Stimulated activated naive CD8-positive, alpha-beta T cell treated with anti-CD3 and anti-CD28 coated beads, Interleukin-15, amount 100 ng/mL, for 72 hours (primary cell): ENCODE measurements at places on chromosomes 16 and 17.

GRCh38 chr17:44258811-44259351 lies 9.1 kb downstream of the SLC4A1 start:
- no peak for DNase-seq

- DNase-seq = no peak
These were observed 656 bp upstream of the KCTD13 start for GRCh38 chr16:29926711-29927052.

GRCh38 chr17:50775926-50776325 lies 8.6 kb upstream of the ANKRD40CL start:
- DNase-seq = no peak

DNA sequence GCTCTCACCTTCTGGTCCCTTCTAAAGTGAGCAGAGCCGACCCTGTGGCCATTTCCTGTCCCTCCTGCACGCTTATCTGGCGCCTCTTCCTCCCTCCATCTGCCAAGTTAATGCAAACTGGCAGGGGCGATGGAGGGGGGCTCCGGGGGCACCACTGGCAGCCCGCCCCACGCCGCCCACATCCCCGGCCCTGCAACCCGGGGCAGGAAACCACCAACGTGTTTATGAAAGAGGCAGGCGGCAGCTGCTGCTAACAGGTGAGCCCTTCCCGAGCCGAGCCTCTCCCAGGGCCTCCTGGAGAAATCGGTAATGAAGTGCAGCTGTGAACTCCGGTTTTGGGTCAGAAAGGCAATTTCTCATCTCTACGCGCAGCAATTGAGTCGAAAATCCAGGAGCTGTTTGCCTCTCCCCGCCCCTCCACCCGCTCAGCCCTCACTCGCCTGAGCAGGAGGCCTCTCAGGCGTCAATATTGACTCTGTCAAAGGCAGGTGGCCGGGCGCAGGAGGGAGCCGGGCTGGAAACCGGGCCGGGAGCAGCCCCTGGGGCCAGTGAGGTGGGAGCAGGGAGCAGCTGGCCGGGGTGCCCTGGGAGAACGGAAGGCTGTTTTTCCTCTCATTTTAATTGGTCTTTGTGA lies 164.4 kb upstream of the GSE1 start:
- DNase-seq = peak; percentile 37

DNA sequence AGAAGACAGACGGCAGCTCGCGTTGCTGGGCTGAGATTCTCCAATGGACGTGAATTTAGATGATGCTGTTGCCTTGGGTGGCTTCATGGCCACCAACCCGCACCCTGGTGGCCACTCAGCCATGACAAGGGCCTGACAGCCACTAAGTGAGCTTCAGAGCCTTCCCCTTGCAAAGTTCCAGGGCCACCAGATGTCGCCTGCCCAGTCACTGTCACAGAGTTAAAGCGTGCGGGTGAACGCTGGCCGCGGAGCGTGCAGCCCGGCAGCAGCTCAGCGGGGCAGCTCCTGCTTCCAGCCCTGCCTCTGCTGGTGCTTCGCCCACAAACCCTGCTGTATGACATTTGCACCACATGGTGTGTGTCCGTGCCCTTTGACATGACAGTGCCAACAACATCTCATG lies 13.3 kb upstream of the KREMEN2 start:
- DNase-seq = no peak

DNA sequence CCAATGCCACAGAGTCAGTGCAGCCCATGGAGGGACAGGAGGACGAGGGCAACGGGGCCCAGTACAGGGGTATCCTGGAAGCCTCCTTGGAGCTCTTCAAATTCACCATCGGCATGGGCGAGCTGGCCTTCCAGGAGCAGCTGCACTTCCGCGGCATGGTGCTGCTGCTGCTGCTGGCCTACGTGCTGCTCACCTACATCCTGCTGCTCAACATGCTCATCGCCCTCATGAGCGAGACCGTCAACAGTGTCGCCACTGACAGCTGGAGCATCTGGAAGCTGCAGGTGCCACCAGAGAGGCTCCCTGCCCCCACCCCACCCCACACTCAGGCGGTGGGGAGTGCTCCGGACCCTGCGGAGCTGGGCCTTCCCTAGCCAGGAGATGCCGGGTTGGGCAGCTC lies 16.6 kb downstream of the TRPV2 start:
- no peak for DNase-seq

- no peak for DNase-seq
These were observed 61.9 kb downstream of the KLHDC4 start for GRCh38 chr16:87703835-87704375.

DNA sequence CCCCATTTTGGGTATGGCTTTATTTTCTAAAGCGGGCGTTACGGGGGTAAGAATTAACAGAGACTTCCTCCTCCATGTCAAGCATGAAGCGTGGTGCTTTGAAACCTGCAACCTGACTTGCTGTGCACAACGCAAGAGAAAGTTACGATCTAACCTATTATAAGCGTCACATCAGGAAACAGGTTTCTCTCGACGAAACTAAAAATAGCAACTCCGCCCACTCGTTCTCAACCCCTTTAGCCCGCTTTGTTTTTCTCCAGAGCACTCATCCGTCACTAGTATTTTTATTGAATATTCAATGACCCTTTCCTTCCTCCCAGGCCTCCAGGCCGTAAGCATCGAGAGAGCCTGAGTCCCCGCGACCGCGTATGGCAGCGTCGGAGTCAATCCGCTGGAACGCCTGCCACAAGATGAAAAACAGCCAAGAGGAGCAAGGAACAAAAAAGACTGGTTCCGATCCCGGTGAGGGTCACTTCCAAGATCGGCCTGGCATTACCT lies 555 bp downstream of the NUP88 start:
- DNase-seq = peak; percentile 76

DNA sequence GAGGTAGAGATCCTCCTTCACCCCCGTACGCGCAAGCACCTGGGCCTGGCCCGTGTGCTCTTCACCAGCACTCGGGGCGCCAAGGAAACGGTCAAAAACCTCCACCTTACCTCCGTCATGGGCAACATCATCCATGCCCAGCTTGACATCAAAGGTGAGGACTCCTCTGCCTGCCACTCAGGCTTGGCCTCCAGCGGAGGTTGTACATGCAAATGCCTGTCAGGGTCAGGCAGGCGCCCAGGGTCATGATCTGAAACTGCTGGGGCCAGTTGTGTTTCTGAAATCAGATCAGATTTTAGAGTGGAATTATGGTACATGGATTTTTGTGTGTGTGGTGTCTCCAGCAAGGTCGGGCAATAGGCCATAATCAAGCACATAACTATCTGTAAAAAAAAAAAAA lies 3.8 kb downstream of the SETD1A start:
- no peak for DNase-seq

DNA sequence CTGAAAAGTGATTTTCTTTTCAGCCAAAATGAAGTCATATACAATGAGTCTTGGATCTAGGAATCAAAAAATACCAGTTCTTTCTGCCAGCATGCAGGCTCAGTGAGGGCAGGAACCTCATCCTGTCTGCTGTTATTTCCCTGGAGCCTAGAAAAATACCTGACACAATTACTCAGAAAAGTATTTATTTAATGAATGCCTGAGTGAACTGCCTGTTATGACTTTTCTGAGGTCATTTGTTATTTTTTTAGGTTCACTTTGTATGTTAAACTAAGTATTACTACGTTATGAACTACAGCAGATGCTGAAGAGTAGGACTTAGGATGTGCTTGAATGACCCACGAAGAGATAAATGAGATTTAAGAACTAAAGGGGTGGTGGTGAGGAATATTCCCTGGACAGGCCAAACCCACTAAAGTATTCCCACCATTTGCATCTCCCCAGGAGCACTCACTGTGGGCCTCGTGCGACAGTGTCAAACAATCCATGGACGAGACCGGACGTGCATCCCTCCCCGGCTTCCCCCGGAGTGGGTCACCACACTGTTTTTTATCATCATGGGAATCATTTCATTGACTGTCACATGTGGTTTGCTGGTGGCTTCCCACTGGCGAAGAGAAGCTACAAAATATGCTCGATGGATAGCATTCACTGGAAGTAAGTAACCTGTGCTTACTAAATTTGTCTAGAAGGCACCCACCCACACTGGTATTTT lies 17.1 kb upstream of the VWA3A start:
- no peak for DNase-seq

- DNase-seq = no peak
These were observed 234.9 kb upstream of the CIBAR2 start for GRCh38 chr16:85347213-85347591.

DNA sequence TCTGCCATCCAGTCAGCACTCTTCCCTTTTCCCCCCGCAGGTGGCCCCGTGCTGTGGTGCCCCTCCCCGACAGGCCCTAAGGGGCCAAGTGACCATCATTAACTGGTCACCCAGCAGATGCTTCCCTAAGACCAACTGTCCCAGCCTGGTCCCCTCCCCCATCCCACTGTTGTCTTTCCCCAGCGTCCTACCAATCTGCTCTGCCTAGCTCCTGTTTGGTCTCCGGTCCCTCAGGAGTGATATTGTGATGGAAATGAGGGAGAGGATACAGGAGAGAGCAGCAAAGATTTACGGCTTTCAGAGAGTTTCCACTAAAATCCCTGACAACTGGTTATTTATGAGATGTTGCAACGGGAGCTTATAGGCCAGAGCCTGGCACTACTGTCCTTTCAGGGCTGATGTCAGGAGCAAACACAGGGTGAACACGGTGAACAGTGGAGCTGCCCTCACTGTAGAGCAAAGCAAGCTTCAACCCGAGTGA lies 1.4 kb upstream of the TTLL6 start:
- DNase-seq = no peak

GRCh38 chr17:65018610-65019316 lies 37.8 kb downstream of the GNA13 start:
- no peak for DNase-seq

DNA sequence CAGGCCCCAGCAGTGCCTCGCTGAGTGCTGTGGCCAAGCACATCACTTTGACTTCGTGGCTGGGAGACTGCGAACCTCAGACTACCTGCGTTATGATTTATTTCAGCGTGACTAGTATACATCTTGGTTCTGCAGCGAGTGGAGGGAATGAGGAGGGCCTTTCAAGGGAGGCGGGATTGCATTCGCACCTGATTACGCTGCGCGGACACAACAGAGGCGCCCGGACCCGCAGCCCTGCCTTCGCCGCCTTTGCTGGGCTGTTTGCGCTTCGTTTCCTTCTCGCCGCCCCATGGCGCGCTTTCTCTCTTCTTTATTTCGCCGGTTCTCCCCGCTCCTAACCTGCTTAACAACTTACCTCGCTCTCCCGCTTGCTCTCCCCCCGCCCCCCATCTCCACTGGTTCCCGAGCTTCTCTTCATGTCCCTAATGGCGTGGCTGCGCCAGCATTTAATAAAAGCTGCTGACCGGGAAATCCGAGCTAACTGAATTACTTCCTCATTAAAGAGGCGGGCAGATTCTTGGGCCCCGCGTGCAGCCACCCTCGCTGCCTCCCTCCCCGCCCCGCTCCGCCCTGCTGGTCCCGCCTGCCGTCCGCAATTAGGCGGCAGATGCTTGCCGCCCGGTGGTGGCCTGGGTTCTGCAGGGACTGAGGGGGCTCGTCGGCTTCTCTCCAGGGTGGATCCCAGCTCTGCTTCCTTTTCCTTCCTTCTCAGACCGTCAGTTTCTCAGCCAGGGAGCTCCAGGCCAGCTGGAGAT lies 257.6 kb upstream of the SDK2 start:
- peak; percentile 15 for DNase-seq

GRCh38 chr16:17970816-17971331 lies 365.7 kb downstream of the NPIPA8 start:
- no peak for DNase-seq

- no peak for DNase-seq
These were observed 1.5 kb downstream of the SPPL2C start for GRCh38 chr17:45846223-45846622.

DNA sequence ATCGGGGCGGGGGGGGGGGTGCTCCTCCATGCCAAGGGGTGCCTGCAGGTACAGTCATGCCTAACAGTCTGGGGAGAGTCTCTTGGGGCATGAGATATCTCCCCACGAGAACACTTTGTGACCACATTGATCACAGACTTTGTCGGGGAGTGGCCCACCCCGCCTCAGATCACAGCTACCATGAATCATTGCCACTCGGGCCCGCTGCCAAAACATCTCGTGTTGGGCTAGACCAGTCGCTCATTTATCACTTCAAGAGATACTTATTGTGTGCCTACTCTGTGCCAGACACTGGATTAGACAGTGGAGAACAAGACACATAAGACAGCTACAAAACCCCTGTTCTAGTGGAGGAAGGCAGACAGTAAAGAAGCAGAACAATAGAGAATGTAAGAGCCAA lies 72.6 kb downstream of the CLEC16A start:
- peak; percentile 34 for DNase-seq

DNA sequence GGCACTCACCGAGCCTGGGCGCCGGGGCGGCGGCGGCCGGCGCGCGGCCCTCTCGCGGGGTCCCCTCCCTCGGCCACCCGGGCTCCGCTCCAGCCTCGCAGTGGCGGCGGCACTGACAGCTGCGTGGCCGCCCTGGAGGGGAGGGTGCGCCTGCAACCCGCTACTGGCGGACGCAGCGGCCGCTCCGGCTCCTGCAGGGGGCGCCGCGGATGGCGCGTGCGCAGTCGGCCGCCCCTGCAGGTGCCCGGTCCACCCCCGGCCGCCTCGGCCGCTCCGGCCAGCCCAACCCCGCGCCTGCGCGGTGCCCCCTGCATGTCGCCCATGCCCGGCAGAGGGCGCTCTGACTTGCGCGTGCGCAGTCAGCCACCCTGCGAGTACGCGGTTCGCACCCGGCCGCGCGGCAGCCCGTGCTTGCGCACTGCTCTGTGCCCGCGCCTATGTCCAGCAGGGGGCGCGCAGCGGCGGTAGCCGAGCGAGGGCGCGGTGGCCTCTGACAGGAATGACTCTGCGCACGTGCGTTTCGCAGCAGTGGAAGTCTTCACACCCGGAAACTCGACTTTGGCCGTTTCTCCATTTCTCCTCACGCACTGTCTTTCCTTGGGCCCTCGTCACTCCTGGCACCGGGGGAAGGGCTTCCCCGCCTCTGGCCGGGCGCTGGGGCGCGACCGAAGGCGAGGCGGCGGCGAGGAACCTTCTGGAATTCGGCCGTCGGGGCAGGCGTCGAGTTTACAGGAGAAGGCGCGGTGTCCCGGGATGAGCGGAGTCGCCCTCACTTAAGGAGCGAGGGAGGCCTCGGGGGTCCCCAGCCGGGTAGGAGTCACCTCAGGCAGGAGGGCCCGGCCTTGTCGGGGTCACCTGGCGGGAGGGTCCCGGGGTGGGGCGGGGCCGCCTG lies at the start of gene ABCA3:
Gene ABCA3, minus strand, starts transcription at position 165 of the 892 bp plus-strand sequence. CDS start 14,262 bp downstream, outside the sequence.
- DNase-seq = peak; percentile 100

DNA sequence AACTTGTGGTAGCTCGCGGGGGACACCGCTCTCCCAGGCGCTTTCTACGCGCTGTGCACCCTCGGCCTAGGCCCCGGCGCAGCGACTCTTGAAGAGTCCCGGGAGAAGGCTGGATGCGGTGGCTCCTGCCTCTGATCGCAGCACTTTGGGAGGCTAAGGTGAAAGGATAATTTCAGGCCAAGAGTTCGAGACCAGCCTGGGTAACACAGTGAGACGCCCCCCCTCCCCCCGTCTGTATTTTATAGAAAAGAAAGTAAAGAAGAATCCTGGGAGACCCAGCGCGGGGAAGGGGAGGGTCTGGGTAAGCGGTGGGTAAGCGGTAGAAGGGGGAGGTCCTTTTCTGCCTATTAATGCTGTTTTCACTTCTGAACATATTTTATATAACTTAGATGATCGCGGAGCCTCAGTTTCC lies 486 bp upstream of the PLLP start:
- no peak for DNase-seq
